ENCODE measurements at places on chromosomes 16 and 17.

DNA sequence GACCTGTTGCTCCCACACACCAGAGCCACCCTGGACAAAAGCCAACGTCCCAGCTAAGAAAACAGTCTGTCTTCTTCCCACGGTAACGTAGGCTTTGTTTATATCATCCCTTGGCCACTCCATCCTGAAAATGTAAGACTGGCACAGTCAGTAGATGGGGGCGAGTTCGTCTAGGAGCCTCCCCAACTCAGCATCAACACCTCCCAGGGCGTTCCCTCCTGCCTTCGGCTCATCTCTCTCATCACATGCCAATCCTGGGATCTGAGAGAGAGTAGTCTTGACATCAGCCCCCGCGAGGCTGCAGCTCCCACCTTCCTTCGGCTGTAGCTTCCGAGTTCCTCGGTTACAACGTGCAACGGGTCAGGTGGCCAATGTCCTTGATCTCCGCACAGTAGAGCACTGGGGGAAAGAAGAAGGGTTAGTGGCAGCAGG is 894 bp downstream of the RNF227 start:
- DNase-seq: no peak

- no peak for DNase-seq
Measured at GRCh38 chr17:56230660-56231059, 77.4 kb downstream of the ANKFN1 start.

DNA sequence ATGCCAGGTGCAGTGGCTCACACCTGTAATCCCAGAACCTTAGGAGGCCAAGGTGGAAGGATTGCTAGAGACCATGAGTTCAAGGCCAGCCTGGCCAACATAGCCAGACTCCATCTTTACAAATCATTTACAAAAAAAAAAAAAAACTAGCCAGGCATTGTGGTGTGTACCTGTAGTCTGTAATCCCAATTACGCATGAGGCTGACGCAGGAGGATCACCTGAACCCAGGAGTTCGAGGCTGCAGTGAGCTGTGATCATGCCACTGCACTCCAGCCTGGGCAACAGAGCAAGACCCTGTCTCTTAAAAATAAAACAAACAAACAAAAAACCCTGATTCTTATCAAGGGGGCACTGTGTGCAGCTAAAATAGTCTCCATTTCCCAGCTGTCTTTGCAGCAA is 16.8 kb upstream of the HAP1 start:
- no peak for DNase-seq

DNA sequence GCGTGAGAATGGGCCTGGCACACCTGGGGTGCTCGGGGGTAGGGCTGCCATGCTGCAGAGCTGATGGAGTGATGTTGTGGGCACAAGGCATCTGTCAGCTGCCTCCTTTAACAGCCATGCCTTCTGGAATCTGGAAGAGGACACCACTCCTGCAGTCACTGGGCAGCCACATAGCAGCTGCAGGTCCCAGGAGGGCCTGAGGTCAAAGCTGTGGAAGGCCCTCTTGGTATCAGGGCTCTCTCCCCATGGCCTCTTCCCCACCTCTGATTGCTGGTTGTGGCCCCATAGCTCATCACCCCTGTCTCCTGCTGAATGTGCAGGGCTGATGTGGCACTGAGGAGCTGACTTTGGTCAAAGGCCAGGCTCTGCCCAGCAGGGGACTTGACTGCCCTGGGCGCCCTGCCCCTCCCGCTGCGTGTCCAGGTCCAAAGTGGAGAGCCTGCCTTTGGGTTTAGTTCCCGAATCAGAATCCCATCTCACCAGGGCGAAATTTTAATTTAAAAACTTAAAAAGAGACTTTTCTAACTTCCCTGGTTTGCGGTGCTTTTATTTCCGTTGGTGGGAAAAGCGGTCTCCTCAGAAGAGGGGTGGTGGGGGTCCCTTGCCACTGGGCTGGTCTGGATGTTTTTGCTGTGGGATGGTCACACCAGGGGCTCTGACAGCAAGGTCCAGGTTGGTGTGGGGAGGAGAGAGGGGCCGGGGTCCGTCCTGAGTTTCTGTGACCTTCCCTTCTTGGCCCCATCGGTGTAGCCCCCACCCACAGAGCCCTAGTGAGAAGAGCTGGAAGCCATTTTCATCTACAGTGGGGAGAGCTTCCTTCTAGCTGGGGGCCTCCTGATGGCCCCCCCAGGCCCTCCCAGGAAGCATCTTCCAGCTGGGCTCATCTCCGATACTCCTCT is 5.9 kb downstream of the UBALD2 start:
- peak; percentile 49 for DNase-seq

DNA sequence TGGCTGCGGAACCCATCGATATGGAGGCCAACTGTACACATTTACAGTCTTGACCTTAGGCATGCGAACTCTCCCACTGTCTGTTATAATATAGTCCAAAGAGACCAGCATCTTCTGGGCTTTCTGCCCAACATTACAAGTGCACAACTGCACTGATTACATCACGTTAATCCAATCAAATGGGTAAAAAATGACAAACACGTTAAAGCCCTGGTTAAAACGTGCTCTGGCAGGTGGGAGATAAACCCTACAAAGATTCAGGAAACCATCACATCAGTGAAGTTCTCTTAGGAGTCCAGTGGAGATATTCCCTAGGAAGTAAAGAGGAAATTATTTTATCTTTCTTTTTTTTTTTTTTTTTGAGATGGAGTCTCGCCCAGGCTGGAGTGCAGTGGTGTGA is 23.7 kb upstream of the XYLT2 start:
- DNase-seq: no peak

DNA sequence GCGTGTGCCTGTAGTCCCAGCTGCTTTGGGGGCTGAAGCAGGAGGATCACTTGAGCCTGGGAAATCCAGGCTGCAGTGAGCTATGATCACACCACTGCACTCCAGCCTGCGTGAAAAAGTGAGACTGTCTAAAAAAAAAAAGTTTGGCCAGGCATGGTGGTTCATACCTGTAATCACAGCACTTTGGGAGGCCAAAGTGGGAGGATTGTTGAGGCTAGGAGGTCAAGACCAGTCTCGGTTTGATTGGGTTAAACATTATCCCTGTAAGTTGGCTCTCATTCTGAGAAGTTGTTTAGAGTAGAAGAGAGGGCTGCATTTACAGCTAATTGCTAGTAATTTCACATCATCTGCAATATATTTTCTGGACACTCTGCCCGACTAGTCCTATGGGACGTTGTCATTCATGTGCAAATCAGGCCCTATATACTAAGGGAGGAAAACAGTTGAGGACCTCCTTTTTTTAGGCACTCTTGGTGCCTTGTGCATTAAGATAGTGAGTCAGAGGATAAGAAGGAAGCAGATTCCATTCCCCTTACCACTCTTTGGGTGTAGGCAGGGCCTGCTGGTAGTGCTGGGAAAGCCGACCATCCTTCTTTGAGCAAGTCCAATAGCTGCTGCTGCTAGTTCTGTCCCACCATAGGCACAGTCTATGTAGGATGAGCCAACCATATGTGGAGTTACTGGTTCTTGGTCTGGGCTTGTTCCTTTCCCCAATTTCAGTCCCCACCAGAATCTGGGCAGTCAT is 18.7 kb downstream of the HMOX2 start:
- no peak for DNase-seq

- no peak for DNase-seq
Measured at GRCh38 chr17:72162569-72162968, 41.7 kb downstream of the SOX9 start.

All from ecto neural progenitor cell (in vitro differentiated cells).